Stimulated activated CD8-positive, alpha-beta memory T cell treated with anti-CD3 and anti-CD28 coated beads, Interleukin-4, amount 100 ng/mL, for 1 hour (primary cell): ENCODE measurements at places on chromosomes 2 and 18.

- no peak for DNase-seq
These were observed 58.8 kb downstream of the PRKRA start for GRCh38 chr2:178392215-178392614.

- DNase-seq = no peak
These were observed 20.2 kb downstream of the GATA6 start for GRCh38 chr18:22189449-22190166.

DNA sequence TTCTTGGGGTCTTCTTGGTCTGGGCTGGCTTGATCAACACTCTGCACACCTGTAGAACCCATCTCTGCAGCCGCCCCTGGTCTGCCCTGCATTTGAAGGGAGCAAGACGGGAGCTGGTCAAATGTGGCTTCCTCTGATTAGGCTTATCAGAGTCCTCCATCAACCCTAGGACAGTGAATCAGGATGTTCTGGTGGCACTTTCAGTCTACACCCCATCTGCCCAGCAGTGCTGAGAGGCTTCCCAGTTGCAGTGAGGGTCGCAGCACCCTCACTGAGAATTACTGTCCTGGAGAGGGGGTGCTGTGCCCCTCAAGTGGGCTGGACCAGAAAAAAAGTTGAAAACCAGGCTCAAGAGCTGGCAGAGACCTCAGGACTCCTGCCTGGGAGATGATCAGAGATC is 152.9 kb downstream of the DYSF start:
- DNase-seq = no peak

GRCh38 chr2:122532072-122532344 is 776.6 kb downstream of the TSN start:
- DNase-seq = no peak

DNA sequence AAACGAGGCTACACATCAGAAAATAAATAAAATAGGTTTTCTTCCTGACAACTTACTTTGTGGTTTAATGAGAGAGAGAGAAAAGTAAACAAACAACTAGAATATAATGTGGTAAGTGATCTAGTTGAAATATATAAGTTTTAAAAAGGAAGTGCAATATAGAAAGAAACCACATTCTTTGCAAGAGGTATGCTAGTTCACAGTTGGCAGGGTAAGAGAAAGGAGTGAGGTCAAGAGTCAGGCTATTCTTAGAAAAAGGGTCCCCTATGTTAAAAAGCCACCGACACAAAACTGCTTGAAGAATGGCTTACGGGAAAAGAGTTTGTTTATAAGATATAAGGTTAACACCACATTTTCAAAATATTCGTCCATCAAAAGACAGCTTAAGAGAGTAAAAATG is 462.1 kb downstream of the ERBB4 start:
- no peak for DNase-seq

DNA sequence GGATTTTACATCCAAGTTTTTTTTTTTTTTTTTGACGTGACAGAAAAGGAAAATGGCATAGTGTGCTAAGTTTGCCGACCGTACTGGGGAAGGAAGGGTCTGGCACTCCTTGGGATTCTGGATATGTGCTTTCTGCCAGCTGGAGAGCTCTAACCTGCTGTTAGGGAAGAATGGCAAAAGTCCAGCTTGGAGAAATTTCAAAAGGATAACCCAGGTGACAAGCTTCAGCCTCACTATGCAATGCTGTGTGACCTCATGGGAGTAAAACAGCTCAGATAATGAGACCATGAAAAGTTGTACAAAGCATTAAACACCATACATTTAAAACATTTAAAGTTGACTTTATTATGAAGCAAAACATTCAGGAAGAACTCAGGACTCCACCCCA is 10.3 kb upstream of the GPR45 start:
- DNase-seq = no peak

GRCh38 chr2:148796735-148797512 is 78.1 kb upstream of the KIF5C start:
- no peak for DNase-seq

DNA sequence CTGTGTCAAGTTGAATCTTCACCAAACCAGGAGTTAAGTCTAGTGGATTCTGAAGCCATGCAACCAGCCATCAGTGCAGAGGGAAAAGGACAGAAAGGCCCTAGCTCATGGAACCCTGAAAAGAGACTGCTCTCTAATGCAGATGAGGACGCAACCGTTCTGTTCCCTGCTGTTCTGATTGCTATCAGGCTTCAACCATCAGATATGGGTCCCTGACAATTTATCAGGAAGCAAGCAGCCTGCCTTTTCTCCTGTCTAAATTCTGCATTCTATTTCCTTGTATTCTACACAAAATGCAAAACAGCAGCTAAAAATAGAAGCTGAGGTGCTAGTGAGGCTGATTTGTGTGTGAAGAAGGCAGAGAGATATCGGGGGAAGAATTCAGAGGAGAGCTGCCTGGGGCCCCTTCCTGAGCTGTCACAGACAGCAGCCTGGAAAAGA is 68.4 kb upstream of the RTN4 start:
- no peak for DNase-seq

- DNase-seq = no peak
These were observed 10.9 kb downstream of the GNLY start for GRCh38 chr2:85704800-85705679.

DNA sequence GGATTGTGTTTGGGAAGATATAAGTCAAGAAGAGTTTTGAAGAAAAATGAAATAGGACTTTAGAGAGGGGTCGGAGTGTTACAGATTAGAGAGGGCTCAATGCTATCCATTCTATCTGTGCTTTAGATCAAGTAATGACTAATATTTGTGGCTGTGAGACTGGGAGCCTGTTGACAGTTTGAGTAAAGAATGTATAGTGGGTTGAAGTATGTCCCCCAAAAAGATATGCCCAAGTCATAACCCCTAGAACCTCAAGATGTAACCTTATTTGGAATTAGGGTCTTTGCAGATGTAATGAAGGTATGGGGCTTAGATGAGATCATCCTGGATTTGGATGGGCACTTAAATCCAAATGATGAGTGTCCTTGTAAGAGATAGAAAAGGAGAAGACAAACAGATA is 55.3 kb upstream of the SERPINE2 start:
- no peak for DNase-seq

- DNase-seq = no peak
These were observed 162.3 kb upstream of the CCDC68 start for GRCh38 chr18:55121397-55122170.

GRCh38 chr2:10132043-10132575 is 9.6 kb downstream of the RRM2 start:
- no peak for DNase-seq

DNA sequence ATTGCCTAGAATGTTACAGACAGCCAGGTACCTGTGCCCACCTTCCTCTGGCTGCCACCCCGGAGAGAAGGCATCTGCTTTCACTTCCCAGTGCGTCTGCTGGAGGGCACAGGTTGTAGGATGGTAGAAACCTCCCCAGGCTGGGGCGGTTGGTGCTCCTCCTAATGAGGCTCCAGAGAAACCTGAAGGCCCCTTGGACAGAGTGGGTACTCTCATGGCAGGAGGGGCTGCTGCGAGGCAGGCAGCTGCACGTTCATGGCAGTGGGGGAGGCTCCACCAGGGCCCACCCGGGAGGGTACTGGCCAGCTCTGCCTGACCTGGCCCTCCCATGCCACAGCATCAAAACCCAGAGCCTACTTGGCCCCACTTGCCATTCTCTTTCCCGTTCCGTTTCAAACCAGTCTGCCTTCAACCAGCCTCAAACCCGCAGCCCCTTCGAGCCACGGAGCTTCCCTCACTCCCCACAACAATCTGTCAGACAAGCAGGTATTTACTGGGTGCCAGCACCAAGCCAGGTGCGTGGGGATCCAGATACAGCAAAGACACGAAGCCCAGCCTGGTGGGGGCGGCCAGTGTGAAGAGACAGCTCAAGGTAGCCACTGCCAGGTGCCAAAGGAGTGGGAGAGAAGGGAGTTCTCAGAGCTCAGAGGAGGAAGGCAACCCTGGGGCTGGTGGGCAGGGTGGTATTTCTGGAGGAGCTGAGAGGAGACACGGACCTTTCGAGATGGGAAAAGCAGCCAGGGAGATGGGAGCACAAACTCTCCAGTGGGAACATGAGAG is 229.6 kb downstream of the LOXHD1 start:
- DNase-seq = no peak

GRCh38 chr2:165791421-165792103 is 2.5 kb downstream of the GALNT3 start:
- no peak for DNase-seq

- no peak for DNase-seq
These were observed 59.5 kb downstream of the NFATC1 start for GRCh38 chr18:79455261-79455660.

- DNase-seq = no peak
These were observed 6.5 kb upstream of the ZAP70 start for GRCh38 chr2:97706708-97707345.

- DNase-seq = no peak
These were observed 68.9 kb downstream of the USP40 start for GRCh38 chr2:233497692-233498091.

DNA sequence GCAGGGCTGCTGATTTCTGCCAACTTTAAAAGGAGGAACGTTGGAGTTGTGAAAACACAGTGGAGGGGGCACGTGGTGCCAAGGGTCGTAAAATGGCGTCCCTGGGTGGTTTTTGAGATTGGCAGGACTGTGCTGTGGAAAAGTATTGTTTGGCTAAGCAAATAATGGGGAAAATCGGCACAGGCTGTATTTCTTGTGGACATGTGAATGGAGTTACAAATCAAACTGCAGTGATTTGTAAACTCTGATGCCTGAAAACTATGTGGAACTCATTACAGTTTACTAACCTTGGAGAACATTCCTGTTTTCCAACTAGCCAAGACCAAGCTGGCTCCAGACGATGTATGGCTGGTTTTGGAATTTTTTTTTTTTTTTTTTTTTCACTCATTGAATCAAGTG is 68.7 kb downstream of the KCTD1 start:
- DNase-seq = no peak

DNA sequence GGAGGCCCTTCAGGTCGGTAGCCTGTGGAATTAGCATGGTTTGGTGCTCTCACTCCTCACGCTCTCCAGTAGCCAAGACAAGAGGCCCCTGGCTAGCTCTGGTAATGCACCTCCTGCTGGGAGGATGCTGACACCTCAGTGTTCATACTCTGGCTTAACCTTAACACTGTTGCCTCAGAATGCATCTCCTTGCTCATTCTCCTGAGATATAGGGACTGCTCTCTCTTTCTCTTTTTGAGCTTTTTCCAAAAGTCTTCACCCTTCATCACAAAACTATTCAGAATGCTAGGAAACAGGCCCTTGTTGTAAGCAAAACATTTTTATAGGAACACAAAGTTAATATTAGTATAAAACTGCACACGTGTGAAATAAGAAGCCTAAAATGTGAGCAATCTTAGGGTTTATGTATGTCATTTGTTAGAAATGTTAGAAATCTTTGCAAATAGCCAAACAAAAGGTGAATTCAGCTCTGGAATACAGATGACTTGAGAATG is 17.3 kb upstream of the IMPA2 start:
- DNase-seq = no peak
